Putamen (tissue), 1 donor: ENCODE measurements at places on chromosomes 6 and 20.

DNA sequence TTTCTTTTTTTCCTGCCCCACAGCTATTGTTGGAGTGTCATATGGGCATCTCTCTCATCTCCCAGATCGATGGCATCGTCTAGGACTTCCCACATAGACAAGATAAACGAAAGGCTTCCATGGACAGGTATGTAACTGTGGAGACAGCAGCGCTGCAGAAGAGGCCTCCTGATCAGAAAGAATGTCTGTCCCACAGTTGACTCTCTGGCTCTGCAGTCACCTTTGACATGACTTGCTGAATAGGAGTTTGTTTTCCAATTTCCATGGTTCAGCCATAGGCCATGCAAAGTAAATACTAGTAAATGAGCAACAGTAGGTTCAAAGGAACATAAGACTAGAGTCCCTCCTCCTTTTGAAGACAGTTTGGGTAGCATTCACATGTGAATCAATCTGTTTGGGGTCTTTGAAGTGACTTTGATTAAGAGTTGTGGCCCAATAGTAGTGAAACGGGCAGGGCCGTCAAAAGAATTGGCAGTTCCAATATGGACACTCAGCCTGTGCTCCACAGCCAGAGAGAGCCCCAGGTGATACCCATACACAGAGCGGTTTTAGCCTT, 134.7 kb upstream of the IFNGR1 start:
- no peak for DNase-seq

DNA sequence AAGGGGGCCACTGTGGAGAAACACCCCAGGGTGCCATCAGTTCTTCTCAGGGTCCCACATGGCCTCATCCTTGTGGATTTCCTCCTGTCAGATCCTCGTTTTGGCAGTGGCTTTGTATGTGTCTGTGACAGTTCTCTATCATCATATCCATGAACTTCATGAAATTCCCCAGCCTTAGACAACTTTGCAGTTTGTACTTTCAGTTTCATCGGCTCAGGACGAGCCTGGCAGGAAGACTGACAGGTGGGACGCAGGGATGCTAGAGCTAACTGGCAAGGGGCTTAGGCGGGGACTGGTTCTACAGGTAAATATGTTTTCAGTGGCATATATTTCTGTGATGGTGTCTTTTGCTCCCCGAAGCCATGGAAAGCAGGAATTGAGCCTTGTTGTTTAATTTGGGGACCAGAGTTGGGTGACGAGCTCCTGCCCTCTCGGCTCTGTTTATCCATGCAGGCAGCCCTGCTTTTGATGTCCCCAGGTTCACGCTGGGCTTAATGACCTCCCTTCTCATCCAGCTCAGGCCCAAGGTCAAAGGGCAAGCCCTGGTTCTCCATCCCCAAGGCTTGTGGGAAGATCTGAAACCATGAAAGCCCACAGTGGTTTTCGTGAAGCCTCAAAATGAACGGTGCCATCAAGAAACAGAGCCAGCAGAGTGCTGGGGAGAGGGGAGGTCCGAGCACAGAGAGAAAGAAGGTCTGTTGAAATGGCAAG, 11.2 kb downstream of the SDCBP2 start:
- no peak for DNase-seq

DNA sequence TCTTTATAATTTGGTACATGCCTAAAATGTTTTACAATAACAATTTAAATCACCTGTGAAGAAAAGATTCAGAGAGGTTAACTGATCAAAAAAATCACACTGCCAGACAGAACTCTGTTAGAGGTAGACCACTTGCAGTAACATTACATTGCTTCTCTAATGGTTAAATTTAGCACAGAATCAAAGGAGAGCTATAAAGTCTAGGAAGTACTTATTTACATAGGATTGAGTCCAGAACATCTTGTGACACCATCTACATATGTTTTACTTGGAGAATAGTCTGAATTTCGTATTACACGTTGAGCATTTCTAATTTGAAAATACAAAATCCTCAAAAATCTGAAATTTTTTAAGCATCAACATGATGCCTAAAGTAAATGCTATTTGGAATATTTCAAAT, 17.2 kb upstream of the TBC1D20 start:
- DNase-seq: no peak

DNA sequence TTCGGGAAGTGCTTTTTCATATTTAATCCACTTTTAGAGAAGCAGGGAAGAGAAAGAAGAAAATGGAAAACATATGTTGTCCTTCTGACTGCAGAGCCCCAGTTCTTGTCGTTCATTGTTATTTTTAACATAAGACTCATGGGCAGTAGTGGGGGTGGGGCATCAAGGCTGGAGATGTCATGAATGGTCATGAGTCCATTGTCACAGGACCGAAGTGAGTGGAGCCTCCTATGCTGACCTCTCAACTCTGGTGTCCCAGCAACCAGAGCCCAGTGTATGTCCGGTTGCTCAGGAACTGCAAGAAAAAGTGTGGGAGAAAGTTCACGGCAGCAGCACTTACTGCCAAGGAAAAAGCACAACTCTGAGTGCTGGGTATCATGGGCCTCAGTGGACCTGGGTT, 108.6 kb downstream of the BANF2 start:
- no peak for DNase-seq

GRCh38 chr6:159762681-159763293, 942 bp downstream of the ACAT2 start:
- no peak for DNase-seq
